Calu3 (cell line): ENCODE measurements at places on chromosomes 6 and 20. TPM values are rescaled to one million over a fixed set of nuclear protein-coding genes. Genes with fewer than 3 reads are reported as not detected.

- no peak for DNase-seq
Observed at GRCh38 chr20:62045529-62046285, 20.0 kb downstream of the TAF4 start.

GRCh38 chr6:39879535-39879934 lies 54.7 kb downstream of the MOCS1 start:
- no peak for DNase-seq

- no peak for DNase-seq
Observed at GRCh38 chr6:133741375-133741861, 147.5 kb upstream of the TCF21 start.

DNA sequence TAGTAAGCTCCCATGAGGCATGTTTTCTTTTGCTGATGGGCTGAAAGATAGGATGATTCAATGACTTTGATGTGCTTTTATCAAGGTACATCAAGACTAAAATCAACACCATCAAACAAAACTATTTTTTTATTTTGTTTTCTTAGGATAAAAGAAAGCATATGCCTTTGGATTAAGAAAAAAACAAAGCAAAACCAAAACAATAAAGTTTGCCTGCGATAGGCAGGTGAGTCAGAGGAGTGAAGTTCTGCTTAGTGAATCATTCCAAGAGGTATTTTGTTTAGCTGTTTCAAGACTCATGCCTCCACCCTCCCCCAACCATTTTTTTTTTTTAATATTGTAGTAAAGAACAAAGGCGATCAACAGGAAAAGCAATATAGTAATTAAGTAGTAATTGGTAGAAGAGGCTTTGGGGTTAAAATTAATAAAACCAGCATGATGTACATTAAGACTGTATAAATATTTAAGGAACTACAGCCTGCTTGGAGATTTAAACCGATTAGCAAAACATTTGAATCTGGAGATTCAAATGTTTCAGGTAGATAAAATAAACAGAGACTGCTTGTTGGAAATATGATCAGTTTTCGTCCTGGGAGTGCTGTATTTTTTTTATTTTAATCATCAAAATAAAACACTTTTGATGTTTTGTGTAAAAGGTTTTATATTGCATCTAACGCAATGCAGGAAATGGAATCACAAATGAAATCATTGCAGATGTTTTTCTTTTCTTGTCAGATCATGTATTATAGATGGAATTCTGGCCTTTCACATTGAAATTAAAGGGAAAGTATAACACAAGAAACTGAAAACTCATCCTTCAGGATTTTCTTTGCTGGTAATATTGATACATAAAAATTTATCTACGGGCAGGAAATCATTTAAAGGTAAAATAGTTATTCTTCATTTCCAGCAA lies 482.3 kb upstream of the MANEA start:
- DNase-seq = no peak

- no peak for DNase-seq
Observed at GRCh38 chr20:62719250-62719935, 10.8 kb downstream of the NTSR1 start.

GRCh38 chr6:72850469-72850868 lies 228.6 kb downstream of the KCNQ5 start:
- no peak for DNase-seq

- no peak for DNase-seq
Observed at GRCh38 chr20:36385503-36385902, 79.4 kb downstream of the DLGAP4 start.

- DNase-seq = no peak
Observed at GRCh38 chr6:117269638-117270054, 4.3 kb downstream of the VGLL2 start.

GRCh38 chr20:63618291-63618980 lies 8.5 kb downstream of the GMEB2 start:
- DNase-seq = no peak

- DNase-seq = no peak
Observed at GRCh38 chr6:109381061-109381746, 1.1 kb downstream of the CD164 start.

DNA sequence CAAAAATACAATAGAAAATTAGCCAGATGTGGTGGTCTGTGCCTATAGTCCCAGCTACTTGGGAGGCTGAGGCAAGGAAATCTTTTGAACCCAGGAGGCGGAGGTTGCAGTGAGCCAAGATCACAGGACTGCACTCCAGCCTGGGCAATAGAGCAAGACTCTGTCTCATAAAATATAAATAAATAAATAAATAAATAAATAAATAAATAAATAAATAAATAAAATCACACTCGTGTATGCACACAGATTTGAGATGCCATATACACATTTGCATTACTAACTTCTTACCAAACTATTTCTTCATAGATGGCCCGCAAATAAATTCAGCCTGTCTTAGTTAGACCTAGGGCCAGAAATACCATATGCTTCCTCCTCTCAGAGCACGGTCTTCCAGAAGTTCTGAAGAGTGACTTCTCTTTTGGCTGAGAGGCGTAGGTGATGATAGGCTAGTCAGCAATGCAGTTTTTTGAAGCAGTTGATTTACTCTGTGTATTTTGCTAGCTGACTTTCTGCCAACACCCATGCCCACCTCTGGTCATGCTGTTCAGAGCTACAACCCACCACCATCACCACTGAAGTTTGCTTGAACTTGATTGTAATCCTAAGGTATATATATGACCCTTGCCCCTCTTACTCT lies 150.1 kb downstream of the SASH1 start:
- DNase-seq = no peak

- no peak for DNase-seq
Observed at GRCh38 chr6:113481910-113482309, 375.2 kb upstream of the MARCKS start.

DNA sequence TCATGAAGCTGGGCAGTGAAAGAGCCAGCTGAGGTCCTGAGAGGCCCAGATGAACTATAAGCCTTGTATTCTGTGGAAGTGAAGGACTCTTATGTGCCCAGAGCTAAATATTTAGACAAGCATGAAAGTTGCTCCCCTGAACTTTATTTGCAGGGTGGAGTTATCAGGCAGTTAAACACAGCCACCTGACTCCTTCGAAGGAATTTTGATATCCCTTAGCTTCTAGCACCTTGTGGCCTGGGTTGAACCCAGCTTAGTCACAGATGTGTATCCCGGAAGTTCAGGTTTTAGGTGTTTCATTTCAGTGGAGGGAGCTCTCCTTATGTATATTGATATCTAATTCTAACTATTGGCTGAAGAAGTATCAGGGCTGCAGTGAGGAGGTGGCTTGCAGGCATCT lies 20.4 kb downstream of the NR2E1 start:
- DNase-seq = no peak

DNA sequence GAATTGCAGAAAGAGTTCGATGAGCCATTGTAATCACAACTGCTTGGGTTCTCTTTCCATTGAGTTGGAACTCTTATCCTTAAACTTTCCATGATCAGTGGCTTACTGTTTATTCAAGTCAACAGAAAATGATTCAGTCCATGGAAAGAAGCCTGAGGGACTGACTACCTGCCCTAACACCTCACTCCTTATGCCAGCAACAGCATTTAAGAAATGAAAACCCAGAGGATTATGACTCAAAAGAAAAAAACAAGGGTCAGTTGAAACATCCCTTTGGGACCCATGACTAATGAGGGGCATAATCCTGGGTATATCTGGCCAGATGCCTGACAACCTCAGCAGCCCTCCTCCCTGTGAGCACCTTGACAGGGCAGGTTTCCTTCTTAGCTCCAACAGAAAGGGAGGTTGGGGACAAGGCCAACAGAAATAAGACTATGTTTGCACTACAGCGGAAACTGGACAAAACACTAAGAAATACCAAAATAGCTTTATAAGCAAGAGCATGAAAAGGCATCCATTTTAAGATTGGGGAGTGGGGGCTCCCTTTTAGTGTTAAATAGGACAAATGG lies 106.7 kb downstream of the MAP3K5 start:
- DNase-seq = no peak

DNA sequence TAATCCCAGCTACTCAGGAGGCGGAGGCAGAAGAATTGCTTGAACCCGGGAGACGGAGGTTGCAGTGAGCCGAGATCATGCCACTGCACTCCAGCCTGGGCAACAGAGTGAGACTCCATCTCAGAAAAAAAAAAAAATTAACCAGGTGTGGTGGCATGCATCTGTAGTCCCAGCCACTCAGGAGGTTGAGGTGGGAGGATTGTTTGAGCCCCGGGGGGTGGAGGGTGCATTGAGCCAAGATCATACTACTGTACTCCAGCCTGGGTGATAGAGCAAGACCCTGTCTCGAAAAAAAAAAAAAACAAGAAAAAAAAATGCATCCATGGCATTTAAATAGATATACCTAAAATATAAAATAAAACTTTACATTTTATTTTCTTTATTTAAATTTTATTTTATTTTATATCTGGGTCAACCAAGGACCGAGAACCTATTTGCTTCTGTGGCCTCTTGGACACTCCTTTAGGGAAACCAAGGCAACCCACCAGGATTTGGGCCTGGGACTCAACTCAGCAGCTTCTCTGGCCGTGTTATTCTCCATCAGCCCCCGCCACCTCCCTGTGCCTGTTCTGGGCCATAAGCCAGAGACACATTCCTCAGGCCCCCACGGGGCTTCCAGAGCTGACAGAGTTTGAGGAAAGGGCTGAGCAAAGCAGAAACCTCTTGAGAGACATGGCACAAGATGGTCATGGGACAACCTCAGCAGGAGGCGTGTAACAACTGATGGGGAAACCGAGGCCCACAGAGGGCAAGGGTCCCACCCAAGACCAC lies 6.2 kb downstream of the SNTA1 start:
- no peak for DNase-seq

DNA sequence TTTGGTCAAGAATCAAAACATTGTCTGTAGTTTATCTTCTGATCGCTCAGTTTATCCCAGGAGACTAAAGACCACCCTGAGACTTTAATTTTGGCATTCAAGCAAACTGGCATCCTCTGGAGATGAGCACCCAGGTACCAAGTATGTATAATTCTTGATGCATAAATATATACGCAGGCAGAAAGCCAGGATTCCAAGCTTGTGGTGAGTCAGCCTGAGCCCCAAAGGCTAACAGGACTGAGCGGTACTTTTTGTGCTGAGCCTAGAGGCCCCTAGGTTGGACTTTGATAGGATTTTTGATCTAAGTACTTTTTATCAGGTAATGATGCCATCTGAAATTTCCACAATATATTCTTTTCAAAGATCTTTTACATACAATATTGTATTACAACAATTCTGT lies 301.3 kb downstream of the TFAP2B start:
- DNase-seq = no peak

GRCh38 chr6:75347898-75348610 lies 63.5 kb upstream of the TMEM30A start:
- no peak for DNase-seq

GRCh38 chr6:5657684-5658430 lies 348.9 kb downstream of the NRN1 start:
- DNase-seq = no peak

- no peak for DNase-seq
Observed at GRCh38 chr6:23388086-23388783, 737.8 kb upstream of the NRSN1 start.

GRCh38 chr6:69555088-69555638 lies 241.6 kb downstream of the LMBRD1 start:
- DNase-seq = no peak

- no peak for DNase-seq
Observed at GRCh38 chr6:127533011-127533410, 13.9 kb upstream of the MTCL3 start.

- DNase-seq = no peak
Observed at GRCh38 chr20:15374682-15375081, 1037.3 kb upstream of the FLRT3 start.

DNA sequence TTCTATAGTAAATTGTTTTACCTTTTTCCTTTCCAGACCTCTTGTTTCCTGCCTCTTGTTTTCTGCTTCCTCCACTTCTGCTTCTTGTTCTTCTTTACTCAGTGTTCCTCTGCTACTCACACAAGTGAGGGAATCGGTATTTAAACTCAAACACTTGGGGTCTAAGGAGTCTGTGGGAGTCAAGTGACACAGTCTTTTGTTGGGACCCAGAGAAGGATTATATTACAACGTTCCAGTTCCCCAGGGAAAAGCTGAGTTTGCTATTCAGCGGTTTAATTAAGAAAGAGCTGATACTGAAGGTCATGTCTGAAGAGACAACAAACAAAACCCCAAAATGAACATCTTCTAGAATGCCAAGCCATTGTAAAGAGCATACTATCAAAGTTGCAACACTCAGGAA lies 107.8 kb upstream of the CITED2 start:
- no peak for DNase-seq

DNA sequence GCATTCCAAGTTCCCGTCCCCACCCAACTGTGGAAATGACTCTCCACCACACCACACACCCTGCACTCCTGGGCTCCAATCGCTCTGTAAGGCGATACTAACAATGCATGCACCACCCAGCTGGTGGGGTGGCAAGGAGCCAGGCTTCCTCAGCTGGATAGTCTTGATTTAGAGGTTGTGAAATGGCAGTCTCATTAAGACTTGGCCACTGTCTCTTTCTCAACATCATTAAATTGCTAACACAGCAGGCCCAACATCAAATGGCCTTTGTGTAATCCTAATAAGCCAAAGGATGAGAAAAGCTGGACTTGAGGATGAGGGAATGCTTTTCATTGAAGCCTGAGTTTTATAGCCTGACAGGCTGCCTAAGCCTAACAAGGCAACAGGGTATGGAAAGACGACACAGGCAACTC lies 223.7 kb downstream of the GMDS start:
- peak; percentile 50 for DNase-seq

GRCh38 chr6:35041086-35041861 lies 99.9 kb downstream of the TCP11 start:
- no peak for DNase-seq

The RUNX2 gene
- total RNA-seq = 0.54 and 0.66 TPM in 2 replicates

The SNAP91 gene
- total RNA-seq = not detected in 2 replicates

The HM13 gene
- total RNA-seq = 342 and 378 TPM in 2 replicates

The SOBP gene
- 1.6 and 1.7 TPM in 2 replicates for total RNA-seq

The SAPCD1 gene
- total RNA-seq = 26.6 and 30.3 TPM in 2 replicates

The TOP1 gene
- total RNA-seq = 129 and 152 TPM in 2 replicates

The CDSN gene
- total RNA-seq = 0.35 and 0.42 TPM in 2 replicates

The BTN1A1 gene
- not detected in 2 replicates for total RNA-seq

The SLC22A2 gene
- not detected in 2 replicates for total RNA-seq

The ACTL10 gene
- 5.4 and 7.3 TPM in 2 replicates for total RNA-seq
